Stimulated activated CD4-positive, alpha-beta T cell treated with anti-CD3 and anti-CD28 coated beads, Interleukin-4, amount 100 ng/mL, for 48 hours (primary cell): ENCODE measurements at places on chromosomes 4 and X.
A peak's percentile ranks its signal among the peaks of the same experiment; 100 is the strongest.

GRCh38 chrX:123731987-123732669, 724 bp downstream of the THOC2 start:
- DNase-seq: no peak

GRCh38 chr4:40325406-40326019, 9.6 kb upstream of the CHRNA9 start:
- peak; percentile 16 for DNase-seq

DNA sequence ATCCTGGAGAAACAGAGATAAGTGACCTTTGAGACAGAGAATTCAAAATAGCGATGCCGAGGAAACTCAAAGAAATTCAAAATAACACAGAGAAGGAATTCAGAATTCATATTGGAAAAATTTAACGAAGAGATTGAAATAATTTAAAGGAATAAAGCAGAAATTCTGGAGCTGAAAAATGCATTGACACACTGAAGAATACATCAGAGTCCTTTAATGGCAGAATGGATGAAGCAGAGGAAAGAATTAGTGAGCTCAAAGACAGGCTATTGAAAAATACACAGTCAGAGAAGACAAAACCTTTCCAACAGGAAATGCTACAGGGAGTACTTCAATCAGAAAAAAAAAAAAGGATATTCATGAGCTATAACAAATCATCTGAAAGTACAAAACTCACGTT, 185.8 kb downstream of the PARM1 start:
- no peak for DNase-seq

DNA sequence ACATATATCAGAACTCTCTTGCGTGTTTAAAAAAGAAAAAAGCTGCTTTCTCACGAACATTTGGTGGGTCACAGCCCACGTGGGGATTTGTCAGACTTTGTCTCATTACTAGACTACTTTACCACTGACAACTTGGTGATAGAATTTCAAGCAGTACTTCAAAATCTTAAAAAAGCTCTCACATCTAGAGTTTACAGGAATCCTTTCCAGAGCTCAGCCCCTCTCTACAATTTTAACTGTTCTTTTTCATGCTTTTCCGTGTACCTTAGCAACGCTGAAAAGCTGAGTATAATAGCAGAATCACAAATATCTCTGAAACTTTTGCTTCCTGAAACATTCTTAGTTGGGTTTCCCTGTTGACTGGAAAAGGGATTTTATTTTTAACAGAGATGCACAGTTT, 50.2 kb downstream of the SMAD1 start:
- no peak for DNase-seq

- peak; percentile 55 for DNase-seq
Observed at GRCh38 chr4:86935853-86936733, 1.3 kb downstream of the AFF1 start.

DNA sequence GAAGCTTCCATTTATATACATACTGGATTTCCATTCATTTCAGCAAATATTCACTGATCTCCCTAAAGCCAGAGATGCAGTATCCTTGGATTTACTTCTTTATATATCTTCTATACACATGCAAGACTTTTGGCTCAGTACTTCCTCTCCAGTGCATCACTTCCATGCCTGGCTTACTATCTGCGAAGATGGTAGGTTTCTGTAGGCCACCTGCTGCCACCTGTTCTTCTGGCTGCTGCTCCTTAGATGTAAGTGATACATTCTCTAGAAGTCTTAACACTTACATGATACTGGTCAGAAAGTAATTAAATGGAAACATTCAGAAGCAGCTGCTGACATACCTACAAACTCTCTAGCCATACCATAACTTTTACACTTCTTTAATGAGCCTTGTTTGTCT, 48.9 kb downstream of the TBC1D9 start:
- DNase-seq: no peak

DNA sequence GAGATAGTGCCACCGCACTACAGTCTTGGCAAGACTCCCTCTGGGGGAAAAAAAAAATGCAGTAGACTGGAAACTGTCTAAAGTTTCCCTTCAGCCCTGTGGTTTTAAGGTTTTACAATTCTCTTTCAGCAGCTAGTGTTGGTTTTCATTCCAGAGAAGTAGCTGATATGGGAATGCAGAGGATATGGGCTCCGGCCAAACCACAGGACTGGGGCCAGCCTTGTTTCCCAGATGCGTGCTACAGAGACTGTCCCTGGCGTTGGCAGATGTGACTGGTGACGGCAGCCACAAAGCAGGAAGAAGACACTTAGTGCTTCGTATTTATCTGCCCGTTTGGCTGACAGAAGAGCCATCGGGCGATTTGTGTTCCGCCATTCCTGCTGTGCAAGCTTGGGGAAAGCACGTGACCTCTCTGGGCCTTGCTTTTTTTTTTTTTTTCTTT, 43.2 kb downstream of the ZBTB49 start:
- DNase-seq: no peak

DNA sequence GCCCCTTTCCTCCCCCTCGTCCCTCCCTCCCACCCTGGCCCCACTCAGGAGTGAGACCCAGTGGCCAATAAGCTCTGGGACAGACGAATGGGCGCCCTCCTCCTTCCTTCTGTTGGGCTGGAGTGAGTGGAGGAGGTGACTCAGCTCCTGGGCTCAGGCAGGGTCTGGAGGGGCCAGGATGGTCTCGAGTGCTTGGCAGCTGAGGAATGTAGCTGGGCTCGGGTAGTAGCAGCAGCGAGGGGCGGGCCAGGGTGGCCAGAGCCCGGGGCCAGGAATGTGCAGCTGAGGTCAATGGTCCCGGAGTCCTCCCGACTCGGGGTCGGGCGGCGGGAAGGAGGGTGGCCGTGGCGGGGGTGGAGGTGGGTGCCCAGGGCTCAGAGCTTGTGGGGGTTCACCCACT, 15.0 kb downstream of the G6PD start:
- no peak for DNase-seq

DNA sequence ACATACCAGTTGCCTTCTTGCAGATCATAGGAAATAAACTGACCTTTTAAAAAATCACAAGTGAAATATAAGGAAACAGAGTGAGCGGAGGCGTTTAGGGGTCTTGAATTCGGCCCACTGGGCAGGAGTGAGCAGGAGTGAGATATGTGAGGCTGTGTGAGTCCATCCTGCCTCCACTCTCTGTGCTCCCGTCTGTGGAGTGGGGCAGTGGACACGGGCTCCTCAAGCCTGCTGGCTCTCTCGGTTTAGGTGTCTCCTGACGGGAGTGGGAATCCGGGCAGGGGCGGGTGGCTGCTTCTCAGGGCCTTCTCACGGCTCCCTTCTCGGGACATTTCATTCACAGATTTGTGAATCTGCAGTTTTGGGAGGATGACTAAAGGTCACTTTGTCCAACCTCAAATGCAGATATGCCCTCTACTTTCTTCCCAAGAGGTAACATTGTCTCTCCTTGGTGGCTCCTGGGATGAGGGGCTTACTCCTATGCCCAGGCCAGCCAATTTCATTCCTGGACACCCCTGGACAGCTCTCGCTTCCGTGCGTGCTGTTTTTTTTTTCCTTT, 27.6 kb downstream of the CYTL1 start:
- DNase-seq: no peak

DNA sequence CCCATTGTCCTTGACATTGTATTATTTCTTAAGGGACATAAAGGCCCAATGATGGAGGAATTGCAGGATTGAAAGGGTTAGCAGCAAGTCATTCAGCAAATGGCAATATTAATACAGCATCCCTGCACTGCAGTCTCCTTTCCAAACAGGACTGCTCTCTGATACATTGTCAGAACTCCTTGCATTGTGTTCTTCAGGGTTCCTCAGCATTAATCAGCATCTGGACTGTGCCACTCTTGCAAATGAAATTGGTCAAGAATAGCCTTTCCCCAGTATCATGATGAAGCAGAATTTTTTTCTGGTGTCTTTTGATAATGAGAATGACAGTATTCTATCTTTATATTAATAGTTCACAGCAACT, 272.6 kb upstream of the HAND2 start:
- no peak for DNase-seq

DNA sequence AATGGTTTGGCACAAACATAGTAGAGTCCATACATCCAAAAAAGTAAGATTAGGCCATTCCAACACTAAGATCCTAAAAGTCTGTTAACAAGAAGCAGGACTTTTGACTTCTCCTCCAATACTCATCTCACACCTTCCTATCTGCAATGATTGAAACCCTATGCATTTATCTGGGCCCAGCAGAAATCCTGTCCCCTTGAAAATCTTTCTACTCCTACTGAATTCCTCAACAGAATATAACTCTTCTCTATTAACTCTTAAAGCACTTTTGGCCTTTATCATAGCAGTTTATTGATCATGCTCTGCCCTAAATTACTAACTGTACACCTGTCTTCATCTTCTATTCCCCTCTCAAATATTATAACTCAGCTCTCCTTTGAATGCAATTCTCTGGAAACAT, 4.6 kb downstream of the G3BP2 start:
- no peak for DNase-seq

- peak; percentile 74 for DNase-seq
Observed at GRCh38 chr4:75672461-75673026, 667 bp downstream of the G3BP2 start.

- no peak for DNase-seq
Observed at GRCh38 chr4:12519426-12519825, 964.7 kb downstream of the RAB28 start.

DNA sequence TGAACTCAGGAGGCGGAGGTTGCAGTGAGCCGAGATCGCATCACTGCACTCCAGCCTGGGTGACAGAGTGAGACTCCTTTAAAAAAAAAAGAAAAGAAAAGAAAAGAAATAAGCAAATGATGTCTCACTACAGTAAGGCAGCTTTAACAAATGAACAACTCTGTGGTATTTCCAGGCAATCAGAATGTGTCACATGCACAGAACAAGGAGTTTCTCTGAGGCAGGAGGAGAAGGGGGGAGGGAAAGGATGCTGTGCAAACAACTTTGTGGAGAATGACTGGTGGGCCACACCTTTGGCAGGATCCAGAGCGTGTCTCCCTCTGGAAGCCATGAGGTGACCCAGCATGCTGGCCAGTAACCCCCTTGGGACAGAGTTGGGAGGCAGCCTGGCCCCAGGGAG, 57.6 kb downstream of the RAI2 start:
- no peak for DNase-seq

GRCh38 chr4:74109116-74109869, 10.3 kb upstream of the CXCL2 start:
- DNase-seq: no peak
